ENCODE measurements at places on chromosomes 4 and X.

DNA sequence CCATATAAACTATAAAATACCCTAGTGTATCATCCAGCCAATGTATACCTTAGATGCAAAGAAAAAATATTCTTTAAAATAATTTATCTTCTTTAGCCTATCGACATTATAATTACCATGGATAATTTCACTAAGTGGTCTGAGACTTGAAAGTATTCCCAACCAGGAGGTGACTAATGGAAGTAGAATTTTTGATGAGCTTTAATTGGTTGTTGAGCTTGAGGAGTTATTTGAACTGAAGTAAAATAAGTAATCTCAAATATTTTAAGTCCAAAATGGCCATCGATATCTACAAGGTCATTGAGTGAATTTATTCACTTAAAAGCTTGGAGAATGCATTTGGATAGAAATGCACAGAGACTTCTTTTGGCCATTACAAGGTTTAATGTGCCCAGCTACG is 436.2 kb downstream of the TLL1 start:
- DNase-seq = no peak

DNA sequence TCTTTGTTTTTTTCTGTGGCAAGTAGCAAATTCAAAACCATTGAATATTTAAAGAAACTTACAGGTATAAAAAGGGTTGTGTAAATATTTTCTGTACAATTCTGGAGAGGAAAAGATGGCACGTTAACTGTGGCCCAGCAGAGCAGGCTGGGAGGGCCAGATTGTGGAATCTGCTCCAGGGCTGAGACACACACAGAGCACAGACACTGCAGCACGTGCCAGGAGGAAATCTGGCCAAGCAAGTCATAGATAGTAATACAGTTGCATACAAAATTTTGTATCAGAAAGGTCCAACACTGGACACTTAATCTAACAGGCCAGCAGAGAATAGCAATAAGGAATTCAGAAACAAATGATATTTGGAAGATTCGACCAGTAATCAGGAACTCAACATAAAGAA is 763.7 kb downstream of the PDHA2 start:
- DNase-seq = no peak

GRCh38 chr4:169818063-169818679 is 60.4 kb upstream of the HPF1 start:
- no peak for DNase-seq

- no peak for DNase-seq
These were observed 248.0 kb downstream of the SPATA18 start for GRCh38 chr4:52299120-52299519.
